Mesendoderm (in vitro differentiated cells): ENCODE measurements at places on chromosomes 13 and 19.

- H3K27ac ChIP-seq, result no peak overlapping the region
- H3K36me3 ChIP-seq, result no peaks in the 10 kb centered on the region
- peak overlapping the region; percentile 10 for H3K4me3 ChIP-seq
- H3K4me1 ChIP-seq, result no peaks in the 10 kb centered on the region
- no peak for DNase-seq
Observed at GRCh38 chr19:34715357-34715756, 18.7 kb upstream of the ZNF181 start.

GRCh38 chr19:21028969-21029268 is 8.5 kb downstream of the ZNF430 start:
- no peaks in the 10 kb centered on the region for H3K4me1 ChIP-seq
- H3K27ac ChIP-seq, result no peak overlapping the region
- H3K4me3 ChIP-seq, result no peak overlapping the region
- H3K36me3 ChIP-seq, result no peaks in the 10 kb centered on the region

GRCh38 chr19:18999896-19000620 is 33.3 kb downstream of the SUGP2 start:
- H3K36me3 ChIP-seq, result peaks cover 15% of the 10 kb centered on the region
- no peaks in the 10 kb centered on the region for H3K27me3 ChIP-seq
- DNase-seq, result peak; percentile 16
- no peaks in the 10 kb centered on the region for H3K4me1 ChIP-seq
- no peak overlapping the region for H3K27ac ChIP-seq
- no peak overlapping the region for H3K4me3 ChIP-seq

DNA sequence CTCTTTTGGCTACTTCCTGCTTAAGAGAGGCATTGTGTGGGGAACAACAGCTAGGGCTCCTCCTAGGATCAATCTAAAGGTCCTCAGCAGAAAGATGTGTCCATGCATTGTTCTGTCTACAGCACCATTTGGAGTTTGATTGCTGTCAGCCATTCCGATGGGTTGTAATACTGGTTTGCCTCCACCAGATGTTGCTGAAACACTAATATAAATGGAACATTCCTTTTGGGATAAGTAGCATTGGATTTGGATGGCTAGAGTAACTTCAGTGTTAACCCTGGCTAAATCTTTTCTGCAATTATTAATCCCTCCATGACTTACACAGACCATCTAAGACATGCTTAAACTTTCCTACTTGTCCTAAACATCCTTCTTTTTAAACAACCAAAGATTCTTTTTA is 104.2 kb downstream of the TDRD3 start:
- H3K27me3 ChIP-seq, result no peaks in the 10 kb centered on the region
- H3K4me3 ChIP-seq, result peak overlapping the region; percentile 22
- peak; percentile 36 for DNase-seq
- H3K27ac ChIP-seq, result no peak overlapping the region

DNA sequence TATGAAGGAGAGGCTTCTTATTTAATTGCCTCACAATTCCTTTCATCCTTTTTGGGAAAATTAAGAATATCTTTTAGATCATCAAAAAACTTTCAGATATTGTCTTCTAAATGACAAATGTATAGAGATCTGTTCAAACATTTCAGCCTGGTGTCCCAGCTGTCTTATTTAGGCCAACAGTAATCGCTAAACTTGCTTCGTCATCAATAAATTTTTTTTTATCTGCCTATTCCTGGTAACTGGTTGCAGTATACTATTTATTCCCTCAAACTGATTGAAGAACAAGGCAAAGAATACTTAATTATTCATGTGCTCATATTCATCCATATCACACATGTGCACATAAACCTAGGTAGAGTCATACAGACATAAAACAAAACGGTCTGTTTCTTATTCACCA is 5.3 kb upstream of the MYO16 start:
- H3K36me3 ChIP-seq, result no peaks in the 10 kb centered on the region
- H3K27me3 ChIP-seq, result no peaks in the 10 kb centered on the region
- H3K4me1 ChIP-seq, result no peaks in the 10 kb centered on the region
- DNase-seq, result no peak

DNA sequence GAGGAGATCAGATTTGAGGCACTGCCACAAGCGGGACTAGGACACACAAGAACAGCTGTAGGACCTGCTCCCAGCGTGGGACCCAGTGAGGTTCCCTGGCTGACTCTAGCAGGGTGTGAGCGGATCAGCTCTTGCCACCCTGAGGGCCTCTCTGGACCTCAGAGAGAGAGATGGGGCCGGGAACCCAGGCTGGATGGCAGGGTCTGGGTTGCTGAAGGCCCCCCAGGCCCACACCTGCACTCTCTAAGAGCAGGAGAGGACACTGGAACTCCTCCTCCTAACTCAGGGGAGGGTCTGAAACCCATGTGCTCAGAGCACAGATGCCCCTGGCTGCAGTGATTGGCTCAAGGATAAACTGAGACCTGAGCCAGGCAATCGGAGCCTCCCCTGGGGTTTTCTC is 13.5 kb upstream of the IL4I1 start:
- H3K36me3 ChIP-seq, result peaks cover 20% of the 10 kb centered on the region
- no peaks in the 10 kb centered on the region for H3K4me1 ChIP-seq
- no peak overlapping the region for H3K4me3 ChIP-seq
- DNase-seq, result no peak

DNA sequence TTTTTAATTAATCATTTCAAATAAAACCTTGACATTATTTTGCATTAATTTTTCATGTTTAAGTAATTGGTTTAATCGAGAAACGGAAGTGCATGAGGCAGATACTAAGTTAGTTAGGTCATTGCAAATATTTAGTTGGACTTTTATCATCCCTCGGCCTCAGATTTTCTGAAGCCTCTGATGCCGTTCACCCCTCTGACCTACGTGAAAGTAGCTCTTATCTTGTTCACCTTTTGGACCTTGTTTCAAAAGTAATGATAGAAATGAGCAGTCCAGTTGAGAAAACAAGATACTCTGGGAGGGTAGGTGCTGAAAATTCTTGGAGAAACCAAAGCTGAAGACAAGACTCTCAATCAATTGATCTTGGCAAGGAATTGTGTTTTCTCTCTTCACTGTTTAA is 23.0 kb downstream of the LAIR2 start:
- no peaks in the 10 kb centered on the region for H3K36me3 ChIP-seq
- no peak overlapping the region for H3K4me3 ChIP-seq
- H3K27me3 ChIP-seq, result no peaks in the 10 kb centered on the region
- no peak for DNase-seq
- no peaks in the 10 kb centered on the region for H3K4me1 ChIP-seq
- no peak overlapping the region for H3K27ac ChIP-seq

- DNase-seq, result peak; percentile 69
- H3K4me1 ChIP-seq, result no peaks in the 10 kb centered on the region
- H3K36me3 ChIP-seq, result no peaks in the 10 kb centered on the region
- H3K4me3 ChIP-seq, result no peak within 1 kb of the TSS
Observed at GRCh38 chr19:49057636-49058234, at the start of gene CGB7. Gene CGB7 (minus strand): TSS chr19:49057749. CDS start chr19:49055375, 2,374 bp downstream.

- H3K27me3 ChIP-seq, result no peaks in the 10 kb centered on the region
- no peaks in the 10 kb centered on the region for H3K4me1 ChIP-seq
- no peak overlapping the region for H3K27ac ChIP-seq
- peaks cover 42% of the 10 kb centered on the region for H3K36me3 ChIP-seq
Observed at GRCh38 chr19:35023428-35023827, 6.8 kb upstream of the SCN1B start.

- H3K27ac ChIP-seq, result no peak overlapping the region
- H3K36me3 ChIP-seq, result no peaks in the 10 kb centered on the region
- H3K27me3 ChIP-seq, result no peaks in the 10 kb centered on the region
- H3K4me1 ChIP-seq, result no peaks in the 10 kb centered on the region
Observed at GRCh38 chr13:84528408-84529070, 646.3 kb upstream of the SLITRK1 start.

- H3K4me3 ChIP-seq, result no peak overlapping the region
- no peak overlapping the region for H3K27ac ChIP-seq
- no peak for DNase-seq
Observed at GRCh38 chr13:94153586-94153985, 325.9 kb downstream of the DCT start.

DNA sequence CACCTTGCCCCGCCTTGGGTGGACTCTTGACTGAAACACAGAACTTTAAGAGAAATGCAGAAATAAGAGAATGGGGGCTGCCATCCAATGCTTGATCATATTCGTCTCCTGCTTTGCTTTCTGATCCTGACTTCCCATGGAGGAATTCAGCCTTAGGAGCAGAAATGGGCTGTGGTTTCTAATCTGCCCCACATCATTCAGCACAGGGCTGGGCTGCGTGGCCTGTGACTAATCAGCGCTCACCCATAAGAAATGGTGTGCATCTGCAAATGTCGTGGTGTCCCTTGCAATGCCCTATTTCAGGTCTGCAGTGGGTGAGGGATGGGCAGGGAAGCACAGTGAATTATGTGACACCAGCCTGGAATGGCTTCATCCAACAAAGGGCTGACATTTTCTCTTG is 60.7 kb upstream of the URI1 start:
- no peaks in the 10 kb centered on the region for H3K27me3 ChIP-seq
- H3K27ac ChIP-seq, result no peak overlapping the region
- no peak overlapping the region for H3K4me3 ChIP-seq
- DNase-seq, result no peak
- no peaks in the 10 kb centered on the region for H3K36me3 ChIP-seq

DNA sequence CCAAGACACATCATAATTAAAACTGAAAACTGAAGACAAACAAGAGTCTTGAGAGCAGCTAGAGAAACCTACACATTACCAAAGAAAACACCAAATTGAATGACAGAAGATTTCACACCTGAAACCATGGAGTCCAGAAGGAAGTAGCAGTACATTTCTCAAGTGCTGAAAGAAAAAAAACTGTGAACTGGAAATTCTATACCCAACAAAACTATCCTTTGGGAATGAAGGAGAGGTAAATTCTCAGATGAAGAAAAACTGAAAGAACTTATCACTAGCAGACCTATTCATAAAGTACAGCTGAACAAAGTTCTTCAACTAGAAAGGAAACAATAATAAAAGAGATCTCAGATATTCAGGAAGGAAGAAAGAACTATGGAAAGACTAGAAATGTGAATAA is 198.7 kb upstream of the ZNF507 start:
- no peak overlapping the region for H3K4me3 ChIP-seq
- H3K27me3 ChIP-seq, result no peaks in the 10 kb centered on the region
- DNase-seq, result no peak
- H3K4me1 ChIP-seq, result no peaks in the 10 kb centered on the region
- H3K36me3 ChIP-seq, result no peaks in the 10 kb centered on the region
- H3K27ac ChIP-seq, result no peak overlapping the region

- H3K4me3 ChIP-seq, result no peak overlapping the region
- no peaks in the 10 kb centered on the region for H3K36me3 ChIP-seq
- H3K4me1 ChIP-seq, result no peaks in the 10 kb centered on the region
Observed at GRCh38 chr13:22505489-22505888, 675.3 kb upstream of the SGCG start.

GRCh38 chr13:104984296-104984818 is 1551.1 kb downstream of the EFNB2 start:
- H3K36me3 ChIP-seq, result no peaks in the 10 kb centered on the region
- DNase-seq, result no peak
- no peak overlapping the region for H3K4me3 ChIP-seq
